ENCODE measurements at places on chromosomes 13 and 19. TPM values are rescaled to one million over a fixed set of nuclear protein-coding genes. Genes with fewer than 3 reads are reported as not detected.
A peak's percentile ranks its signal among the peaks of the same experiment; 100 is the strongest.

Gene SPRED3
- 2.0 TPM for polyA plus RNA-seq

DNA sequence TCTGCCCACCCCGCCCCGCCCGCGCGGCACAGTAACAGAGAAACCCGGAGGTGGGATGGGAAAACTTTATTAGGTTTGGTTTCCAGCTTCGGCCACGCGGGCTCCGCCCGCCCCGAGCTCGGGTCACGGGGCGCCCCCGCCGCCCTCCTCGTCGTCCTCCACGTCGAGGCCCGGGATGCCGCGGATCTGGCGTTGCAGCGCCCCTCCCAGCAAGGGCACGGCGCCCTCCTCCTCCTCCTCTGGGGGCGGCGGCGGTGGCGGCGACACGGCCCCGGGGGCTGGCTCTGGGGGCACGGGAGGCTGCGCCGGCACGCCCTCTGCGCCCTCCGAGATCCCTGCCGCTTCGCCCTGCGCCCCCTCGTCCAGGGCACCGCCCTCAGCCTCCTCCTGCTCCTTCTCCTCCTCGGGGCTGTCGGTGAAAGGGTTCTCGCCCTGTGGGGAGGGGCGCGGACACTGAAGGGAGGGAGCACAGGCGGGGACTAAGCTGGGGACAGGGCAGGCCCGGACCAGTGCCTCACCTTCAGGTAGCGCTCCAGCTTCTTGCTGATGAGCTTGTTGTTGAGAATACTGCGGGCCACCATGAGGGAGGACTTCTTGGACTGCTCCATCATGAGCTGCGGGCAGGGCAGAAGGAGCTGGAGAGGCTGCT lies 536 bp upstream of the AKAP8 start:
- DNase-seq, result peak; percentile 33
- peak overlapping the region; percentile 65 for H3K4me3 ChIP-seq
- peak overlapping the region; percentile 70 for H3K27ac ChIP-seq
- peaks cover 6% of the 10 kb centered on the region for H3K36me3 ChIP-seq

DNA sequence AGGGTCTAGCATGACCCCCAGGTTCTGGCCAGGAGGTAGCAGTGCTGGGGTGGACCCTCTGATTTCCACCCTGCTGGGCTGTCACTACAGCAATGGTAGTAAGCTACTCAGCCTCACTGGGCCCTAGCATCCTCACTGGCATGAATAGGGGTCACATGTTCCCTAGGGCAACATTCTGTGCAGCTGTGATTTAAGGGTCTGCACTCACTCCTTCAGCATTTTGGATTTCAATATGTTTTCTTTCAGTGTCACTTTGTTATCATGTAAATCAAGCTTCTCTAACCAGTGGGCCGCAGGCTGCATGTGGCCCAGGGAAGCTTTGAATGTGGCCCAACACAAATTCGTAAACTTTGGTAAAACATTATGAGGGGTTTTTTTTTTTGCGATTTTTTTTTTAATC lies 57.8 kb downstream of the SPATA13 start:
- H3K4me3 ChIP-seq, result no peak overlapping the region
- H3K4me1 ChIP-seq, result peaks cover 4% of the 10 kb centered on the region
- H3K27ac ChIP-seq, result no peak overlapping the region
- H3K27me3 ChIP-seq, result no peaks in the 10 kb centered on the region

DNA sequence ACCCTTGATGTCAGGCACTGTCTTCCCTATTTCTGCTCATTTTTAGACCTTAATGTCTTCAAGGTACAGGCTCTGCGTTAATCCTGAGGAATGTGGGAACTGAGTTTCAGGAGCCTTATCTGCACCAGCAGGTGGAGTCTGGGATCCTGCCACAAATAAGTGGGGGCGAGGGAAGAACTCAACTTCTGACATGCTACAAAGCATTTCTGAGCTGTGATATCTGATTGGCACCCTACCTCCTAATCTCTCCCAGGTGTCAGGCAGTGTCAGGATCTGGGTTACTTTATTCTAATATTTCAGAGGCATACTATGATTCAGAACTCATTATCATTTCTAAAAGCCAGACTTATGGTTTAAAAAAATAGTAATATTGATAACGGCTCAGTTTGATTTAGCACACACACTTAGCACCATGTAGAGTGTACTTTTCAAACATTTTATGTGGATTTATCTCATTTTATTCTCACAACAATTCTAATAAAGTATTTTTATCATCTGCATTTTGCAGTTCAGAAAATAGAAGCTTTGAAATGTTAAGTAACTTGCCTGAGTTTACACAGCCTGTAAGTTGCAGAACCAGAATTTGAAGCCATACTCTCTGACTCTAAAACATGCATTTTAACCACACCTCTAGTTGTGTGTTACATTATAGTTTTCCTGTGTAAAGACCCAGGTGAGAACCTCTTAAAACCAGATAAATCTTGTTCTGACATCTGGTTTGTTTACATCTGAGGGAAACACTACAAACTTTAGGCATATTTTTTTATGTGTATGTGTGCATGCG lies 358.6 kb downstream of the TDRD3 start:
- H3K27ac ChIP-seq, result no peak overlapping the region
- H3K4me1 ChIP-seq, result peaks cover 31% of the 10 kb centered on the region
- no peaks in the 10 kb centered on the region for H3K27me3 ChIP-seq
